Femur (tissue), 1 donor: ENCODE measurements at places on chromosomes 7 and 10.

DNA sequence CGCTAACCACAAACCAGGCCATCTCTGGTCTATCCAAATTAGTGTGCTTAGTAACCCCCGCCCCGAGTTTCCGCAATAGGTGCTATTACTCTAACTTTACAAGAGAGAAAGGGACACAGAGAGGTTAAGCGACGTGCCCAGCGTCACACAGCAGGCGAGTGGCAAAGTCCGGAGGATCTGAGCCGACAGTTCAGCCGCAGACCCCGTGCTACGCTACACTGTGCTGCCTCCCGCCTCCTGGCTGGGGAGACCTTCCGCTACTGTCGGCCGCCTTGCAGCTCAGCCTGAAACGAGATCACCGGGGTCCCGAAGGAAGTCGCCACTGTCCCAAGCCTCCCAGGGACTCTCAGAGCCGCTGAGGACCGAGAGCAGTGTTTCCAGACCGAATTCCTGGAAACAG lies 799 bp downstream of the INTS1 start:
- DNase-seq: no peak

DNA sequence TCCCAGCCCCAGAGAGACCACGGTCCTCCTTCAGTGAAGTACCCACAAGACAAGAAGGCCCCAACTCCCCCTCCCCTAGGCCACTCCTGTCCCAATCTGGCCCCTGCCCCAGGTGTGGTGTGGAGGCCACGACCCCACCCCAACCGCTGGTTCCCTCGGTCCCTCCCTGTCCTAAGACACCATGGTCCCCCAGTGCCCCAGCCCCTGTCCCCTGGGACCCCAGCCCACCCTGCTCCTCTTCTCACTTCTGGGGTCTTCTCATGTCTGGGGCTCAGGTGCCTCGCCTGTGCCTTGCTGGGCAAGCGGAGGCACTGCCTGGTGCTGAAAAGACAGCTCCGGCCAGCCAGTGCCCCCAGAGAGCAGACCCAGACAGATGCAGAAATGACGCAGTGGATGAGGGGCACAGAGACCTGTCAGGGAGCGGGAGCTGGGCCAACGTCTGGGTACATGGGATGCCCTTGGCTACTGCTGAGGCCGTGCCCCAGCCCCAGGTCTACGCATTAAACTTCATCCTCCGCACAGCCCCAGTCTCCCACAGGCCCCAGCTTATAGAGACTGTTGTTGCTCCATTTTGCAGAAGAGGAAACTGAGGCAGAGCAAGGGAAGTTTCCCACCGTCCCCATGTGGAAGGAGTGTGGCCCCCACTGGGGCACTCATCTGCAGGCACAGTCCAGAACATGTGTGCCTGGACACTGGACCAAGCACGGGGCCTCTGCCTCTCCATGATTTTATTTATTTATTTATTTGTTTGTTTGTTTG lies 14.8 kb downstream of the GRIFIN start:
- no peak for DNase-seq

DNA sequence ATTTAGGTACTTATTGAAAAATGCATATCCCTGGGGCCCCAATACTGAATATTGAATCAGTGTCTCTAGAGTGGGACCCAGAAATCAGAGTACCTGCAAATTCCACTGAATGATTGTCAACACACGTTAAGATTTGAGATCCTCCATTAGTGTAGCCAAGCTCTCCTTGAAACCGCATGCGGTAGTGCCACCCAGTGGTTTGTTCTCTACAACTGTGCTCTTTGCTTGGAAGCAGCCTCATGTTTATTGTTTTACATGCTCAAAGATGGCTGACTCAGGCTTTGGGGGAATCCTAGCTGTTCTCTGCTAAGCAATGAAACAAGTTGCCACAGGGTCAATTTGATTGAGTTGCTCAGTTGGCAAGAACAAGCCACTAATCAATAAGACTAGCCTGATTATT lies 340.2 kb upstream of the CELF2 start:
- peak; percentile 58 for DNase-seq

DNA sequence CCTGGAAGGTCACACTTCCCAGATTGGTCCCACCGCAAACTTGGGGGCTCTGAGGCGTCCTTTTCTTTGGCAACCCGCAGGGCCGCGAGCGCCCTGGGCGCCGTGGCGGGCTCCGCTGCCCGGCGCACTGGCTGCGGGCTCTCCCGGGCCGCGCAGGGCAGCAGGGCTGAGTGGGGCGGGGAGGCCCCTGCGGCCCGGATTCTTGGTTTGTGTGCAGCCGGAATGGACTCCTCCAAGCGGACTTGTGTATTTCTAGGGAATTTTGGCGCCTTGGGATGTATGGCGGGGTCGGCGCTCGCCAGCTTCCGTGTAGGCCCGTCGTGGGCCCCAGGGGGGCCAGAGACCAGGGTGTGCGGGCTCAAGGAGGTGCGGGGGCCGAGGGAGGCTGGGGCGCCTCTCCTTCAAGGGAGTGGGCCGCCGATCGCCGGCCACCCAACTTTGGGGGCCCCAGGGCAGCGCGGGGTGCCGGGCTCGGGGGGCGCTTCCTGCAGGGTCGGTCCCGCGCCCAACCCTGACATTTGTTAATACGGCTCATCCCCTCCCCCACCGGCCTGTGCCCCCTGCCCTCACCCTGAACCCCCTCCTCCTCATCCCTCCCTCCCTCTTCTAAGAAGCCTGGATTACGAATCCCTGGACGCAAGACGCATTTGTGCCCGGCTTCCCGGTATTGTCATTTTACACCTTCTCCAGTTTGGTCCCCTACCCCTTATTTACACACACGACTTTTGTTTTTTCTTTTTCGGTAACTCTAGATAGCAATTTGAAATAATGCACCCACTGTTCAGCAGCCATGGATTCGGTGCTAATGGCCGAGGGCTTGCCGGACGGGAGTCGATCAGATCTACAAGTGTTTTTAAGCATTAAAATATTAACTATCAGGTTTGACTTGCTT lies 2.5 kb downstream of the TCF7L2 start:
- no peak for DNase-seq

GRCh38 chr10:113665806-113666354 lies 2.0 kb upstream of the NRAP start:
- DNase-seq: no peak
